Activated CD8-positive, alpha-beta memory T cell treated with anti-CD3 and anti-CD28 coated beads for 4 hours (primary cell): ENCODE measurements at places on chromosomes 4 and X.

GRCh38 chrX:84721416-84721815 lies 219.2 kb upstream of the HDX start:
- DNase-seq = no peak

GRCh38 chr4:106264331-106264728 lies 51.7 kb downstream of the TBCK start:
- no peak for DNase-seq

- DNase-seq = no peak
These were observed 85.0 kb downstream of the TEX13C start for GRCh38 chrX:125404667-125405160.

DNA sequence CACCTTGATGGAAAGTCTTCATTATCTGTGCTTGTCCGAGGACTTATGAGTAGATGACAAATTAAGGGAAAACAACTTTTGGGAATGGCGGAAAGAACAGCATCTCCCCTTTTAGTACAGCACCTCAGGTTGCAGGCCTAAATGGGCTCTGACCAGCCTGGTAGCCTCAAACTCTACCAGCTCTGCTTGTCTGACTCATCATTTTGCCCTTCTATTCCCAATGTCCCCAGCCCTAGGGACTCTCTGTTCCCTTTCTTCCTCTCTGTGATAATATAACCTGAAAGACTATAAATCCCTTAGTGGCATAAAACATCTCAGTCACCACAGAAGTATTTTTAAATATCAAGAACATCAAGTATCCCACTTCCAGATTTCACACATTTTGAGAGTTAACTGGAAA lies 121.9 kb downstream of the THOC2 start:
- DNase-seq = no peak

DNA sequence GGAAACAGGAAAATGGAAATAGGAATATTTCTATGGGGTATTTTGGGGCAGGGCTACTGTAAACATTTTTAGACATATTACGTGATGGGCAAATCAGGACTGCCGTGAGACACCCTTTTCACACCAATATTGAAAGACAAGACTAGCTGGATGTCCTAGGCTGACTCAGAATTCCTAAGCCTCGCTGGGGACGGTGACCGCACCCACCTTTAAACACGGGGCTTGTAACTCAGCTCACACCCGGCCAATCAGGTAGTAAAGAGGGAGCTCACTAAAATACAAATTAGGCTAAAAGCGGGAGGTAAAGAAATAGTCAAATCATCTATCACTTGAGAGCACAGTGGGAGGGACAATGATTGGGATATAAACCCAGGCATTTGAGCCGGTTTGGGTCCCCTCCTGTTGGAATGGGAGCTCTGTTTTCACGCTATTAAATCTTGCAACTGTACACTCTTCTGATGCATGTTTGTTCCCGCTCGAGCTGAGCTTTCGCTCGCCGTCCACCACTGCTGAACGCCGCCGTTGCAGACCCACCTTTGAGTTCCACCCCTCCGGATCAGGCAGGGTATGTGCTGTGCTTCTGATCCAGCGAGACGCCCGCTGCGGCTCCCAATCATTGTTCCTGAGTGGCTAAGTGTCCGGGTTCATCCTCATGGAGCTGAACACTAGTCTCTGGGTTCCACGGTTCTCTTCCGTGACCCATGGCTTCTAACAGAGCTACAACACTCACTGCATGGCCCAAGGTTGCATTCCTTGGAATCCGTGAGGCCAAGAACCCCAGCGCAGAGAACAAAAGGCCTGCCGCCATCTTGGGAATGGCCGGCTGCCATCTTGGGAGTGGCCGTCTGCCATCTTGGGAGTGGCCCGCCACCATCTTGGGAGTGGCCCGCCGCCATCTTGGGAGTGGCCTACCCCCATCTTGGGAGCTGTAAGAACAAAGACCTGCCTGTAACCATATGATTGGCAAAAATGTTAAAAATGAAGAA lies 152.6 kb downstream of the CRLF2 start:
- no peak for DNase-seq

GRCh38 chr4:77631276-77631675 lies 25.7 kb downstream of the CXCL13 start:
- DNase-seq = no peak

DNA sequence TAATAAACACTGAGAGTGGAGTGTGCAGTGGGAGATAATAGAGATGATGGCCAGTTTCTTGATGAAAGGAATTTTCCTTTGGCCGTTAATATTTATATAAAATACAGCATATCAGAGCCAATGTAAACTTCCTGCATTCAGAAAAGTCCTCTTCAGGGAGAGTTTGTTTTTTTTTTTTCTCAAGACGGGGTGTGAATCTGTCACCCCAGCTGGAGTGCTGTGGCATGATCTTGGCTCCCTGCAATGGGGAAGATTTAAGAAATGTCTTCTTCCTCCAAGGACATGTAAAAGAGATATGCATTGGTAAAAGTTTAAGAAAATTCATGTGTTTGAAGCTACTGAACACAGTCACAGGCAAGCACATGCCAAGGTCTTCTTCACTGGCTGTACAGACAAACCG lies 25.4 kb upstream of the TBC1D9 start:
- DNase-seq = no peak

- DNase-seq = no peak
These were observed 8.2 kb downstream of the VAMP7 start for GRCh38 chrX:155889328-155889727.

GRCh38 chr4:113322736-113323135 lies 273.3 kb downstream of the ANK2 start:
- DNase-seq = no peak
